ENCODE measurements at places on chromosomes 4 and X.
A peak's percentile ranks its signal among the peaks of the same experiment; 100 is the strongest.

DNA sequence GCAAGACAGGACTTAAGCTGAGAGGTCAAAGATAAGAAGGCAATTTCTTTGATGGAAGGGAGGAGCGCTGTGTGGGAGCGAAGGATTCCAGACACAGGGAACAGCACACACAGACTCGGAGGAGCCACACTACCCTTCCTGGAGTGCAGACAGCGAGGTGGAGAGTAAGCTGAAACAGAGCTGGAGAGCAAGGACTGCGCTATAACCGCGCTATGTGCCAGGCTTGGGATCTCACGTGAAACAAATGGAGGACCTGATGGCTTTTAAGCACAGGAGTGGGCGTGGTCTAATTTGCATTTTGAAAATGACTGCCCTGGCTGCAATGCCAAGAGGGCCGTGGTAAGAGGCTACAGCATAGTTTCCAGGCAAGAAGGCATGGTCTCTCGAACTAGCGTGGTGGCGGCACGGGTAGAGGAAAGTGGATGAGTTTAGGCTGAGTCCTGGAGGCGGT lies 113.9 kb upstream of the SORBS2 start:
- no peak for DNase-seq

GRCh38 chr4:183919141-183919540 lies 14.0 kb downstream of the STOX2 start:
- no peak for DNase-seq

GRCh38 chr4:89222170-89222569 lies 85.4 kb downstream of the GPRIN3 start:
- DNase-seq: no peak

- DNase-seq: no peak
Measured at GRCh38 chr4:159220353-159220752, 117.5 kb downstream of the RAPGEF2 start.

GRCh38 chr4:10096201-10096977 lies 20.2 kb downstream of the WDR1 start:
- DNase-seq: peak; percentile 76

DNA sequence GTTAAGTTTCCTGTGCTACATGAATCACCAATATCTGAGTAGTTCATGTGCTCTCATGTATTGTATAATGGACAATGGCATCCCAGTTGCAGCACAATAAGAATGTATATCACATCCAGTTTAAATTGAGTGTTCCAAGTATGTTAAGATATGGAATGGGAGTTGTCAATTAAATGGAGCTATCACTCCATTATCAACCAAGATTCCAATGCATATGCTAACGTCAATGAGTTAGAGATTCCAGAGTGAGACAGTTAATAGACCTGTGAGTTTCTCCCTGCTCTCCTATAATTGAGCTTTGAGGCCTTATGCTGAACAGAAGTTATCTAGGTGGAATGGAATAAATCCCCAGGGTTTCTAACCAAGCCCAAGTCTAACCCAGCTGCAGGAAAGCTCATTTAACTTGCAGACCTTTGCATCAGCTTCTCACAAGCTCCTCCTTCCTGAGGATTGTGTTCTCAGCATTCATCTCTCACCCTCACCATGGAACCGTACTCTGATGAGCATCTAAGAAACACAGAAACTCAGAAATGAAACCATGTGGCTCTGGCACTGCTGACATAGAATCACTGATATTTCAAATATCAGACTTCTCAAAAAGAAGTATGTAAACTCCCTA lies 84.8 kb downstream of the TIGD2 start:
- DNase-seq: no peak

GRCh38 chrX:129979207-129979920 lies 3.1 kb upstream of the BCORL1 start:
- no peak for DNase-seq

- no peak for DNase-seq
Measured at GRCh38 chrX:152871260-152871659, 26.6 kb upstream of the ZNF185 start.

DNA sequence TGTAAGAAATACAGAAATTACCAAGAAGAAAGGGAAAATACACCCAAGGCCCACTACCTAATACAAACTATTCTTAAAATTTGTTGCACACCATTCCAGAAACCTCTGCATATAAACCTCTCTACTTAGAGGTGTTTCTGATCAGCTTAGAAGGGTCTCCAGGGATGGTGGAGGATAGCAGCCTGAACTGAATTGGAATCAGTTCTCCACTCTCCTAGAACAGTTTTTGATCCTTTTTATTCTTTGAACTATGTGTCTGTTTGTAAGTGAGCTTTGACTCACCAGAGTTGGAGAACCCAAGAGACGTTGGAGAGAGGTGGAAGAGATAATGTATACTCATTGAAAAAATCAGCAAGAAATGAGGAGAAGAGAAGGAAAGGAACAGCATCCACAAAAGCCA lies 96.6 kb upstream of the OTUD4 start:
- no peak for DNase-seq

- peak; percentile 45 for DNase-seq
Measured at GRCh38 chrX:108020631-108021030, 24.2 kb upstream of the VSIG1 start.

- DNase-seq: no peak
Measured at GRCh38 chrX:23434356-23434884, 99.8 kb downstream of the PTCHD1 start.

DNA sequence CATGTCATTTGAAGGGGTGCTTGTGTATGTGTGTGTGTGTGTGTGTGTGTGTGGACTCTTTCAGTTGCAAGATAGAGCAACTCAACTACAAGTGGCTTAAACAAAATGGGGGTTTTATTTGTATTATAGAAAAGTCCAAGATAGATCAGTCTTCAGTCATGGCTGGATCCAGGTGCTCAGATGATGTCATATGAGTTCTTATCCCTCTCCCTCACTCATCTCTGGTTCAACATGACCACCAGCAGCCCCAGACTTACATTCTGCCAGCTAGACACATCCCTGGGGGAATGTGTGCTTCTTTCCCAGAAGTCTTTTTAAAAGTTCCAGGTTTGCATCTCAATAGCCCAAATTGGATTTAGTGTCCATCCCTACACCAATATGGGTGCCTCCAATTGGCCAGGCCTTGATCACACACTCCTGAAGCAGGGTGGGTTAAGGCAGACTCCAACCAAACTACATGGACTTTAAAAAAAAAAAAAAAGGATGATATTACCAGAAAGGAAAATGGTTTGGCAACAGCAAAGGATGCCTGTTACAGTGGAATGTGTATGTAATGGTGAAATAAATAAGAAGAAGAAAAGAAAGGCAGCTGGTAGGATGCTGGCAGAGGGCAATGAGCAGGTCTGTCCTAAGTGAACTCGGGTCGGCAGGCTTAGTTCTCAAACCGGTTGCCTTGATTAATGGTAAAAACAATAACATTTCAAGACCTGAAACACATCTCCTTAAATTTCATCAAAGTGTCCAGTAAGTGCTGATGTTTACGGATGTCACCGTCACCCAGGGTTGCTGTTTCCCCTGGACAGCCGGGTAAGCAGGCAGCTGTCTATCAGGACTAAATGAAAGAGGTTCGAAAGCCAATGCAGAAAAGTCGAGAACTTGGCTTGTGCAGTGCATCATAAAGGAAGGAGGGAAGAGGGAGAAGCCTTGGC lies 107.7 kb downstream of the SMIM20 start:
- no peak for DNase-seq

DNA sequence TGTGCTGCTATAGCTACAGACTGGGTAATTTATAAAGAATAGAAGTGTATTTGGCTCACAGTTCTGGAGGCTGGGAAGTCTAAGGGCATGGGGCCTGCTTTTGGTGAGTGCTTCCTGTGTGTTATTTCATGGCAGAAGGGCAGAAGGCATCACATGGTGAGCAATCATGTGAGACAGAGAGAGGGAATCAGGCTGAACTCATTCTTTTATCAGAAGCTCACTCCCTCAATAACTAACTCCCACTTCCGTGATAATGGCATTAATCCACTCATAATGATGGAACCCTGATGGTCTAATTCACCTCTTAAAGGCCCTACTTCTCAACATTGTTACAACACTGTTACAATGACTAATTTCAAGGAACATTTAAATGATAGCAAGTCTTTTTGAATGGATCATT lies 129.4 kb downstream of the FAT4 start:
- no peak for DNase-seq

DNA sequence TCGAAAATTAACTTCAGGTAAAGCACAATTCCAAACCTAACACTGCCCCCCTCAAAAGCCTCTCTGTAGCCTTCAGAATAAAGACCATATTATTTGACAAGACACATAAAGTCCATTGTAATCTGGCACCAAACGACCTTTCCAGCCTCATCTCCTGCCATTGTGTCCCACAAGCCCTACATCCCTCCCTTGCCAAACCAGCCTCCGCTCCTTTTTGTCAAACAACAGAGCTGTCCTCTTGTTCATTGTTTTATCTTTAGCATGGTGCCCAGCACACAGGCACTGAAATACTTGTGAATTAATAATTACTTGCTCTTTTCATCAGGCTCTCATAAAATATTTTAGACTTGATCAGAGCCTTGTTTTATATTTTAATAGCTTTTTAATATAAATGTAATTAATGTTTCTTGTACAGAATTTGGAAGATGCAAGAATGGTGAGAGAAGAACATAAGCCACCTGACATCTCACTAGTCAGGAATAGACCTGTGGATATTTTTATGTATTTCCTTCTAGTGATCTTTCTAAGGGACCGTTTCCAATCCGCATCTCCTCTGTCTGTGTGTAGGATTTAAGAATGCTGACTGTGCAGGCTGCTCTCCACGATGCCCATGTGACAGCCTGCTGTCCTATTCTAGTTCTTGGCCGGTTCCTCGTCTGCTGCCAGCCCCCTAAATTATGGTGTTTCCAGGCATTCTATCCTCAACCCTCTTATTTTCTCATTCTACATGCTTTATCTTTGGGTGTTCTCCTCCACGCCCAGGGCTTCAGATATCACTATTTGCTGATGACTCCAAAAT lies 3.0 kb upstream of the IRF2 start:
- DNase-seq: no peak

GRCh38 chr4:1204828-1205585 lies 32.6 kb upstream of the SPON2 start:
- no peak for DNase-seq

DNA sequence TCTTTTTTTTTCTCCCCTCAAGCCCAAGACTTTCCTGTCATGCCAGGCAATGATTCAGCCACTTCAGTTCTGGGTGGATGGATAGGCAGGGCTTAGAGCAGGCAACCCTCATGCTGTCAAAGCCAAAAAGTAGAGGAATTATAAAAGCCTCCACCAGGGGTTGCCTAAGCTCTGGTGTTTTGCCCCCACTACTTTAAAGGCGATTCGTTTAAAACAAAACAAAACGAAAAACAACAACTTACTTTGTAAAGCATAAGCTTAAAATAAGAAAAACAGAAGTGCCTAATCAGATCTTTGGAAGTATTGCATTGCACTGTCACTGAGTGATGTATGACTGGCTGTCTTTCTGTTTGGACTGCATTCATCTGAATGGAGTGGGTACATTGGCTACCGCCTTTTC lies 5.3 kb upstream of the IDS start:
- no peak for DNase-seq

DNA sequence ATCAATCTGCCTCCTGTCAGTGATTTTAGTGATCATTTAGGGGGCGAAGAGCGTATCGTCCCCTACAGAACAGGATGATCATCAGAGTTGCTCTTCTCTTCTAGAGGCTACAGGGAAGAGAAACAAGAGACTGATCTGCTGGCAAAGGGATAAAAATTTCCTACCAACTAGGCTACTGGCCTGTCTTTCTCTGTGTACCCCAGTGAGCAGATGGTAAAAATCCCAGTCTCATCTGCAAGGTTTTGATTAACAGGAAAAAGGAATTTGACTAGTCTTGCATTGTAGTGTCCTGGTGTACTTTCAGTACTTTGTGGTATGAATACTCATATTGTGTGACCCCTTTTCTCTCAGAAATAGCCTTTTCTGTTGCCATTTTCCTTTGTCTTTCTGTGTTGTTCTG lies 21.8 kb upstream of the AADAT start:
- DNase-seq: no peak

- DNase-seq: no peak
Measured at GRCh38 chrX:134444681-134445080, 15.3 kb upstream of the HPRT1 start.

GRCh38 chrX:41666251-41666650 lies 22.5 kb upstream of the GPR34 start:
- DNase-seq: no peak

GRCh38 chr4:170400361-170400760 lies 310.6 kb upstream of the AADAT start:
- DNase-seq: no peak

DNA sequence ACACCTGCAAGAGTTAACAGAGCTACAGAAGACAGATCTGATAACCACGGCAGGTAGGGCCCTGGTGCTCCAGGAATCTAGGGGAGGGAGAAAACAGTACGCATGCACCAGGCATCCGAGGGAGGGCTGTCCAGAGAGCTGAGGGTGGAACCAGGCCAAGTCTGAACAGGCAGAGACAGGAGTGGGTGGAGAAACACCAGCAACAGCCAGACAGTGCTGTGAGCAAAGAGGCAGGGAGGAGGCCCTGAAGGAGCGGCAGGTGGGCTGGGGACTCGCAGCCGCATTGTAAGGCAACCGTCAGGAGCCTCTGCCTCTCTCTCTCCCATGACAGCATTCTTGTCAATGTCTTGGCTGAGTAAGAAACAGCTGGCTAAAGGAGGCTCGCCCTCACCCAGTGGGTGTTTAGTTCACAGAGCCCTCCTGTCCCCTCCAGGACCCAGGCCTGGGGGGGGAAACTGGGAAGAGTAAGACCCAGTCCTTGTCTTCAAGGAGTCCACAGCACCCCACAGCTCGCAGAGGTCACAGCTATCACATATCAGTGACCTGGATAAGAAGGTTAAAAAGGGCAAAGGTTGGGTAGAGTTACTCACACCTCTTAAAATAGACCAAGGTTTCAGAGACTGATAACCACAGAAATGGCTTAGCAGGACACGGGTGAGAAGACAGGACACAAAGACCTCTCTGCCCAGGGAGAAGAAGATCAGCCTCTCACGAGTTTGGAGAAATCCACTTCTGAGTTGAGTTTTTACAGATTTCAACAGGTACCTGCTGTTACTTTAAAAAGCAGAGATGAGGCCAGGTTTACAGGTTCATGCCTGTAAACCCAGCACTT lies 10.5 kb downstream of the ACSL1 start:
- DNase-seq: no peak

GRCh38 chr4:11548597-11549082 lies 119.9 kb upstream of the HS3ST1 start:
- no peak for DNase-seq

DNA sequence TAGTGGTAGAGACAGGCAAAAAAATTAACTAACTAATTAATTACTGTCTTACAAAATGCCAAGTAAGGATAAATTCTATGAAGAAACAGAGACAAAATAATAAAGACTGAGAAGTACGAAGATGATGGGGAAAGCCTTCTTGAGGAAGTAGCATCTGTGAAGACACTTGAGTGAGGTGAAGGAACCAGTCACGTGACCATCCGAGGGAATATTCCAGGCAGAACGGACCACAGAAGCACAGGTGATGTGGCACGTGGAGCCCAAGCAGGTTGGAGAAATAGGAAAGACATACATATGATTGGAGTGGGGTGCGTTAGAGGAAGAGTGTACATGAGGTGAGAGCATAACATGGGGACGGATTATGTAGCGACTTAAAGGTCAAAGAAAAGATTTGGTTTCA lies 30.5 kb upstream of the SPP1 start:
- DNase-seq: no peak
